ENCODE measurements at places on chromosomes 3 and 15. TPM values are rescaled to one million over a fixed set of nuclear protein-coding genes. Genes with fewer than 3 reads are reported as not detected.

DNA sequence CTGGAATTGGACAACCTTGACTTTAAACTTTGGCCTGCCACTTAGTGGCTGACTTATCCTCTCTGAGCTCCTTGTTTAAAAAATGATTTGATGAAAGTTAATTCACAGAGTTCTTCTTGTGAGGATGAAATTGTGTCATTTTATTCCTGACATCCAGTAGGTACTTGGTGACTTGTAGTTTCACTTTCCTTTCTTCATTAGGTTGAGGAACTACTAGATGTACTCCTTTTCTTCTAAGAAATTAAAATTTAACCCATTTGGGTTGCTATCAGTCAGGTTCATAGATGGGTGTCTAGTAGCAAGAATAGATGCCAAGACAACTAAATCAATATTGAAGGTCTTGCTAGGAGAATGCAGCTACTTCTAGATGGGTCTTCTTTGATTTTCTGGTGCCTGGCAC is 5.2 kb downstream of the NR1D2 start:
- no peak for DNase-seq
- peak overlapping the region; percentile 47 for H3K27ac ChIP-seq
- peaks cover 34% of the 10 kb centered on the region for H3K4me1 ChIP-seq
- H3K36me3 ChIP-seq, result no peaks in the 10 kb centered on the region
- H3K4me3 ChIP-seq, result no peak overlapping the region

GRCh38 chr3:64539451-64540196 is 148.2 kb downstream of the ADAMTS9 start:
- H3K27me3 ChIP-seq, result no peaks in the 10 kb centered on the region
- no peaks in the 10 kb centered on the region for H3K36me3 ChIP-seq
- DNase-seq, result no peak
- H3K27ac ChIP-seq, result no peak overlapping the region

- DNase-seq, result no peak
- H3K4me3 ChIP-seq, result no peak overlapping the region
- no peak overlapping the region for H3K27ac ChIP-seq
- H3K27me3 ChIP-seq, result no peaks in the 10 kb centered on the region
- H3K4me1 ChIP-seq, result peaks cover 9% of the 10 kb centered on the region
Measured at GRCh38 chr15:68201153-68201878, 3.8 kb downstream of the CALML4 start.

DNA sequence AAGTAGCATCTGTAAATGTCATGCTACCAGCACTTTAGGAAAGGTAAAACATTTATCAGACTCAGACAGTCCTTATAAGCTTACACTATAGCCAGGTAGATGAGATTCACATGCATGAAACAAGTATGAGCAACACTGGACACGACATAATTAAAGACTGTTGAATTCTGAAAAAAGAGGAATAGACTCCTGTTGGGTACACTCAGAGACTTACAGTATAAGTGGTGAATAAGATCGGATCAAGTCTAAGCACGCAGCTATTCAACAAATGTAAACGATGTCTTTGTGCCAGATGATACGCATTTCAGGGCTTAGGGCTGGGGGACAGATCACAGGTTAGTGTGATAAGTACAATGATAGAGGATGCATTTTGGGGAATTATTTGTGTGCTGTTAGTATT is 43.2 kb upstream of the SPPL2A start:
- no peak overlapping the region for H3K4me3 ChIP-seq
- H3K27me3 ChIP-seq, result no peaks in the 10 kb centered on the region
- H3K36me3 ChIP-seq, result no peaks in the 10 kb centered on the region
- no peak for DNase-seq

DNA sequence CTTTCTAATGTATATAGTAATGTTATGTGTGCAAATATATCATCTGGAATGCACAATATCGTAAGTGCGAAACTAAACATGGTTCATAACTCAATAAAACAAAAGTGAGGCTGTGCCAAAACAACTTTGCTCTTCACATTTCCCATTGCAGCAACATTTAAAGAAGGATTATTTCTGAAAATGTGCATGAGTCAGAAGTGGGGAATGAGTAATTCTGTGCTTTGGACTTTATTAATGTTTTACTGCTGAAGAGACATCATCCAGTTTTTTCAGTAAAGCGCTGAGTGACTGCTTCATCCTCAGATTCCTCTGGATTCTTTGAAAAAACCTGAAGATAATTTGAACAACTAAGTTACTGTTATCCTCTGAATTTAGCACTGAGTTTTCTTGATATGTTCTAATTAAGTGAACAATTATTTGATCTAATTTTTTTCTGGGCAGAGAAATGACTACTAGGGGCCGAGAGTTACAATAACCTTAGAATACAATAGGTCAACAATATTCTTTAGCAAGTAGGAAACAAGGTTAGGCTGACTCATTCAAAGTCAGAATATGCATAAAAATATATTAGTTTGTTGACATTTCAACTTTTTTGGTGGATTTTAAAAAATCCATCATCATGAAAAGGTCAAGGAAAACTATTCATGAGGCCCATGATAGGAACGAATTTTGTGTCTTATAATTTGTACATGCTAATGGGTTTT is 20.0 kb upstream of the PLCL2 start:
- H3K4me3 ChIP-seq, result no peak overlapping the region
- no peak overlapping the region for H3K27ac ChIP-seq

GRCh38 chr15:100853676-100854440 is 25.8 kb upstream of the ALDH1A3 start:
- peaks cover 29% of the 10 kb centered on the region for H3K27me3 ChIP-seq
- H3K4me1 ChIP-seq, result no peaks in the 10 kb centered on the region
- DNase-seq, result no peak
- no peaks in the 10 kb centered on the region for H3K36me3 ChIP-seq
- no peak overlapping the region for H3K4me3 ChIP-seq

DNA sequence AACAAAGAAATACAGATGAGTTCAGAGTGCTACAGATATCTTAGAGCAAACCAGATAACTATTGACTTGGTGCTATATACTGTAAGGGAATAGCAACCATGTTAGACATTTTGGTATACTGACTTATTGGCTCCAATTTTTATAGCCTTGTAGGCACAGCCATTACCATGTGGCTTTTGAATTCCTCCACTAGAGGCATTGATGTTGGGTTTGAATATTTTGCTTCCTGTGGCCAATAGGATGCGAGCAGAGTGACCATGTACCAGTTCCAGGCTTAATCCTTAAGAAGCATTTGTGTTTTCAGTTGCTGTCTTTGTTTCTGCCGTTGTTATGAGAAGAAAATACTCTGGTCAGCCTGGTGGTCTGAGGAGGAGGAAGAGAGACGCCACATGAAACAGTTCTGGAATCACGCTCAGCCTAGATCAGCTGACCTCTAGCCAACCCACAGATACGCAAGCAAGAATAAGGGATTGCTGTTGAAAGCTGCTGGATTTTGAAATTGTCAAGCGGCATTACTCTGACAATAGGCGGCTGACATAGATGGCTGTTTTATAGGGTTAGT is 109.4 kb upstream of the TNIK start:
- no peak overlapping the region for H3K4me3 ChIP-seq
- no peaks in the 10 kb centered on the region for H3K27me3 ChIP-seq
- H3K4me1 ChIP-seq, result no peaks in the 10 kb centered on the region
- H3K36me3 ChIP-seq, result no peaks in the 10 kb centered on the region

DNA sequence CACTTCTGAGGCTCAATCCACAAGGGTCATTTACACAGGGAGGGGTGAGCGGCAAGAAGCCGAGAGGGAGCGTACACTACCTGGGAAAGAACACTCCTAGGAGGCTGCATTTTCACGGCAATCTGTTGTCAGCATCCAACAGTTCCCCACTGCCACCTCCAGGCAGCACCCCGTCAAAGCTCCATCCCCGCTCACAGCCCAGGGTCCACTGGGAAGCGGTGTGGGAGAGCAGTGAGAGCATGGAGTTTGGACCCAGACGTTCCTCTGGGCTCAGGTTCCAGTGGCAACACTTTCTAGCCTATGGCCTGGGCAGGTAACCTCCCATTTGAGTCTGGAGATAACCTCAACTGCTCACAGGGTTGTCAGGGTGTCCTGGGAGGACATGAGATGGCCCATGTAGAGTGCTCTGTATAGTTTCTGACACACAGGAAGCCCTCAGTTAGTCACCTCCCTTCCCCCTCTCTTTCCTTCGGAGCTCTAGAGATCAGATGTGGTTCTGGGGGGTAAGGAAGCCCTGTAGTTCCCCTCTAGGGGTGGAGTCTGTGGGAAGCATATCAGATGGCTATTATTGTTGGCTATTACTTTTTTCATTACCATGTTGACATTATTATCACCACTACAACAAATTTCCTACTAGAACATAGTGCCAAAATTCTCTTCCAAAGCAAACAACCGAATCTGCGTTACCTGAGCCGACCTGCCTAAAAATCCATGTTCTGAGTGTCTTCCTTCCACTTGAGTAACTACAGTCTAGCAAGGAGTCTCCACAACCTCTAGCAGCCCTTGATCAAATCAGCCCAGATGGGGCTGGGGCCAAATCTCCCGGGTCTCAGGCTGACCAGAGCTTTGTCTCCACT is 29.1 kb downstream of the RUVBL1 start:
- peaks cover 7% of the 10 kb centered on the region for H3K36me3 ChIP-seq
- no peak overlapping the region for H3K27ac ChIP-seq
- no peak overlapping the region for H3K4me3 ChIP-seq
- peaks cover 3% of the 10 kb centered on the region for H3K4me1 ChIP-seq
- H3K27me3 ChIP-seq, result no peaks in the 10 kb centered on the region

GRCh38 chr15:51623386-51623938 is 891 bp upstream of the DMXL2 start:
- peaks cover 7% of the 10 kb centered on the region for H3K27me3 ChIP-seq
- no peaks in the 10 kb centered on the region for H3K36me3 ChIP-seq
- no peak overlapping the region for H3K27ac ChIP-seq
- H3K4me1 ChIP-seq, result peaks cover 15% of the 10 kb centered on the region
- no peak for DNase-seq

DNA sequence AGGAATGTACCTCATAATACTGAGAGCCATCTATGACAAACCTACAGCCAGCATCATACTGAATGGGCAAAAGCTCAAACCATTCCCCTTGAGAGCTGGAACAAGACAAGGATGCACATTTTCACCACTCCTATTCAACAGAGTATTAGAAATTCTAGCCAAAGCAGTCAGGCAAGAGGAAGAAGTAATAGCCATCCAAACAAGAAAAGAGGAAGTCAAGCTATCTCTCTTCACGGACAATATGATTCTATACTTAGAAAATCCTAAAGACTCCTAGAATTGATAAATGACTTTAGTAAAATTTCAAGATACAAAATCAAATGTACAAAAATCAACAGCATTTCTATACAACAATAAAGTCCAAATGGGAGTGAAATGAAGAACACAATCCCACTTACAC is 30.2 kb downstream of the OCA2 start:
- no peak overlapping the region for H3K4me3 ChIP-seq
- peaks cover 3% of the 10 kb centered on the region for H3K27me3 ChIP-seq
- no peak for DNase-seq
- H3K4me1 ChIP-seq, result no peaks in the 10 kb centered on the region

- H3K4me3 ChIP-seq, result no peak overlapping the region
- no peaks in the 10 kb centered on the region for H3K36me3 ChIP-seq
- H3K27ac ChIP-seq, result no peak overlapping the region
- peaks cover 7% of the 10 kb centered on the region for H3K4me1 ChIP-seq
Measured at GRCh38 chr15:68384451-68385239, 47.3 kb downstream of the ITGA11 start.

GRCh38 chr3:63960048-63960711 is 48.0 kb upstream of the SCAANT1 start:
- H3K36me3 ChIP-seq, result no peaks in the 10 kb centered on the region
- no peaks in the 10 kb centered on the region for H3K27me3 ChIP-seq
- DNase-seq, result no peak

DNA sequence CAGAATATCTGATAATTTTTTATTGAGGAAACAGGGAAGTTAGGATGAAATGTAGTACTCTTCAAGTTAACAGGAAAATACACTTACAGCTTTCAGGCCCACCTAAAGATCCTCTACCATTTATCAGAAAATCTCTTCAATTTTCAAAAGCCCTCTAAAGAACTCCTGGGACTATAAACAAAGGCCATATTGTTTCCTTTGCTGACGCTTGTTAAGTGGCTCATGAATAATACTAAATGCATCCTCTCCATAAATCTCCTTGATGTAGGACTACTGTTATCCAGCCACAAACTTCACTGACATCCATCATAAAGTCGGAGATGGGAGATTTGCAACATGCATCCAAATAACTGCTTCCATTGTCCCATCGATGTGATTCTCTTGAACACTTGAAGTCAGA is 326.5 kb downstream of the ZIC1 start:
- no peak overlapping the region for H3K4me3 ChIP-seq
- H3K36me3 ChIP-seq, result no peaks in the 10 kb centered on the region
- no peak for DNase-seq
- no peaks in the 10 kb centered on the region for H3K4me1 ChIP-seq

- H3K4me3 ChIP-seq, result no peak overlapping the region
- no peak overlapping the region for H3K27ac ChIP-seq
- no peaks in the 10 kb centered on the region for H3K36me3 ChIP-seq
- H3K27me3 ChIP-seq, result no peaks in the 10 kb centered on the region
- no peaks in the 10 kb centered on the region for H3K4me1 ChIP-seq
- DNase-seq, result no peak
Measured at GRCh38 chr3:185402561-185402960, 39.6 kb downstream of the MAP3K13 start.

- H3K4me3 ChIP-seq, result no peak overlapping the region
- H3K27me3 ChIP-seq, result no peaks in the 10 kb centered on the region
- peak overlapping the region; percentile 61 for H3K27ac ChIP-seq
- no peaks in the 10 kb centered on the region for H3K36me3 ChIP-seq
- DNase-seq, result no peak
Measured at GRCh38 chr15:67085818-67086636, 20.6 kb downstream of the SMAD3 start.

GRCh38 chr3:128584412-128585020 is 66.1 kb downstream of the RPN1 start:
- H3K27me3 ChIP-seq, result peaks cover 15% of the 10 kb centered on the region
- H3K4me3 ChIP-seq, result no peak overlapping the region
- H3K27ac ChIP-seq, result no peak overlapping the region
- no peaks in the 10 kb centered on the region for H3K36me3 ChIP-seq

DNA sequence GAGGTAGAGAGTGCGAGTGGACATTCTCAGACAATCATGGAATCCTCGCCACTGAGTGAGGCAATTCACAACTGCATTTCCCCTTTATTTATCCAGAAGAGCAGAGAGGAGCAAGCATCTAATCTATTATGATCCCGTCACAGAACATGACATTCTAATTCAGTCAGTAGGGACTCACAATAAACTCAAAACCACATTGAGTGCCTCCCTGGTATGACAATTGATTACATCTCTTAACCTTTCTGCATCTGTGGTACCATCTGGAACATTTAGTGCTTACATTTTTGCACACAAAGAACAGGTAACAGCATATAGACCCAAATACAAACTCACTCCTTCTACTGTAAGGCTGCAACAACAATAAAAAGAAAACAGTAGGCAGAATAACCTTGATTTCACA is 517.2 kb downstream of the GBE1 start:
- no peak overlapping the region for H3K4me3 ChIP-seq
- H3K4me1 ChIP-seq, result no peaks in the 10 kb centered on the region
- no peak for DNase-seq
- no peaks in the 10 kb centered on the region for H3K27me3 ChIP-seq
- no peaks in the 10 kb centered on the region for H3K36me3 ChIP-seq

The TMC3 gene
- not detected for total RNA-seq

The ALDH1L1 gene
- 1.6 TPM for total RNA-seq

The GPR87 gene
- total RNA-seq, result not detected

The SLC2A2 gene
- total RNA-seq, result 0.29 TPM

The TGFBR2 gene
- total RNA-seq, result 118 TPM

The TMCO5A gene
- not detected for total RNA-seq

The STRIT1 gene
- total RNA-seq, result not detected

The ERICH6 gene
- total RNA-seq, result not detected

The NR1I2 gene
- 0.35 TPM for total RNA-seq

The NPTN gene
- total RNA-seq, result 26.6 TPM

The GOLGA6B gene
- total RNA-seq, result not detected
